GOT3 (cell line): ENCODE measurements at places on chromosomes 2 and 18.

DNA sequence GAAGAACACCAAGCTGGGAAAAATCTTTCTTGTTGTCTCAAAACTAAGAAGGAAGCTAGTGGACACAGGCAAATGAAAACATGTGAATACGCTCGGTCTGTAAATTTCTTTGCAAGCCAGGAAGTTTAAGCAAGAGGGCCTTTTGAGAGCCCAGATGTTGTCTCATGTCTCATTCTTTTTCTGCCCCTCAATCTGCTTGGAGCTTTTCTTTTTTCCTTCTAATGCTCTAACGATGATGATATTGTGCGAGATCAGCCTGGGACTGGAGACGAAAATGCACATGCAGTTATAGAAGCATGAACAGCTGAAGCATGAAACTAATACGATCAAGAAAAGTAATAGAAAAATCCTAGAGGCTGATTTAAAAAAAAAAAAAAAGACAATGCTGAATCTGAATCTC, 138.6 kb upstream of the CHAC2 start:
- DNase-seq, result no peak

DNA sequence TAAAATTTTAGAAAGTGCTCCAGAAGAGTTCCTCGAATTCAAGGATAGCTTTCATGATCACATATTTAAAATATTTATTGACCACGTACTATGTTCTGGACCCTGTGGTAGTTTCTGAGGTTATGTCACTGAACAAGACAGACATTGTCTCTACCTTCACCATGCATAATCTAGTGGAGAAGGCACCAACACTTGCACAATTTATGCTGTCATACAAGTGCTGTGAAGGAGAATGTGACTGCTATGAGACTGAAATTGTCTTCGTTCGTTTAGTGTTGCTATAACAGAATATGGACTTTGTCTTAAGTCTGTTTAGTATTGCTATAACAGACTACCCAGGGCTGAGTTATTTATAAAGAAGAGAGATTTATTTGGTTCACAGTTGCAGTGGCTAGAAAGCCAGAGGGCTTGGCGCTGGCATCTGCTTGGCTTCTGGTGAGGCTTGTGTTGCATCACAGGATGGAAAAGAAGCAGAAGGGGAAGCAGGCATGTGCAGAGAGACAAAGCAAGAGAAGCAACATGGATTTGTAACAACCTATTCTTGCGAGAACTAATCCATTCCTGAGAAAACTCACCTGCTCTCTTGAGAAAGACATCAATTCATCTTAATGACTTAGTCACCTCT, 50.0 kb upstream of the RFX8 start:
- DNase-seq, result no peak

DNA sequence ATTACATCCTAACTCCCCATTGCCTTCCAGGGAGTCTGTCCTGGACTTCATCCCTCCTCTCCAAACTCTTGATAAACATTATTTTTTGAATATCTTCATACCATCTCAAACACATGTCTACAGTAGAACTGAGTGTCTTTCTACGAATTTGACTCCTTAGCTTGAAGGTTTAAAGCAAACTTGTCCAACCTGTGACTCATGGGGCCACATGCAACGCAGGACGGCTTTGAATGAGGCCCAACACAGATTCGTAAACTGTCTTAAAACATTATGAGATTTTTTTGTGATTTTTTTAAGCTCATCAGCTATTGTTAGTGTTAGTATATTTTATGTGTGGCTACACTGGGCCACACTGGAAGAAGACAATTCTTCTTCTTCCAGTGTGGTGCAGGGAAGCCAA, 98.1 kb downstream of the PARD3B start:
- DNase-seq, result no peak

DNA sequence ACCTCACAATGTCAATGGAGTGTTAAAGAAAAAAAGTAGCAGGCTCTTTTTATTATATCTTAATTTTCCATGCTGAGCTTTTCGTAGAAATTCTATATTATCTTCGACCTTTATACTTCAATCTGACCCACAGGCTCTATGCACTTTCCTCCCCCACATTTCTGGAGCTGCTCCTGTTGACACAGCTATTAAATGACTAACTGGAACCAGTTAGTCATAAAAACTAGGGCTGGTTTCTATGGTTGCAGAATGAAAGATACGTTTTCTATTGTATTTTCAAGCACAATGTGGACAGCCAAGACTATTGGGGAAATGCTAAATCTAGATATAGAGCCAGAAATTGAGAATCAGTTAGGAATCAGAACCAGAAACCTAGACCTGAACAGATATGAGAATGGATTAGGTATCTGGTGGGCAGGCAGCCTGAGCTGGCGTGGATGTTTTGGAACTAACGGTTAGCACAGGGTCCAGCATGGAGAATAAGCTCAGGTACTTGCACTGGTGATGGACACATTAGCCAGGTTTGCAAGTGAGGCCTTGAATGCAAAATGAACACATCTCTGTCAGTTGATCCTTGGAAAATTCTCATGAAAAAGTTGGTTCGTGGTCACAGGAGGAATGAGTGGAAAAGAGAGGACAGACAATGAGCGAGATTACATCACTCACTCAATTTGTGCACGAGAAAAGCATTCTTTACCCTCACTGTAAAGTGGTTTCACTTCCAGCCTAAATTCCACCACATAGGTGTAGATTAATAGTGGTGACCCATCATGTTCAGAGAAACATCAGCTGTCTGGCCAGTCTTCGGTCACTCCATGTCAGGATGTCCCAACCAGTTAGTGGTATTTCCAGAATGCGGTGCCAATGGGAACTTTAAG, 144.6 kb upstream of the EPHA4 start:
- no peak for DNase-seq

GRCh38 chr18:44497757-44498490, 182.8 kb upstream of the SETBP1 start:
- DNase-seq, result no peak

GRCh38 chr2:228181098-228182019, at the start of gene SPHKAP:
TSS of gene SPHKAP (minus strand) at chr2:228181687. CDS start at chr2:228181598, 89 bp downstream.
- no peak for DNase-seq

- no peak for DNase-seq
Measured at GRCh38 chr2:24853996-24854395, 60.8 kb downstream of the CENPO start.

GRCh38 chr2:174248998-174249592, 763 bp upstream of the OLA1 start:
- DNase-seq, result no peak

- DNase-seq, result no peak
Measured at GRCh38 chr18:11940956-11941355, 32.8 kb upstream of the MPPE1 start.

- no peak for DNase-seq
Measured at GRCh38 chr2:222944552-222944951, 83.7 kb downstream of the ACSL3 start.

- no peak for DNase-seq
Measured at GRCh38 chr18:76463358-76463757, 31.7 kb downstream of the ZNF516 start.

DNA sequence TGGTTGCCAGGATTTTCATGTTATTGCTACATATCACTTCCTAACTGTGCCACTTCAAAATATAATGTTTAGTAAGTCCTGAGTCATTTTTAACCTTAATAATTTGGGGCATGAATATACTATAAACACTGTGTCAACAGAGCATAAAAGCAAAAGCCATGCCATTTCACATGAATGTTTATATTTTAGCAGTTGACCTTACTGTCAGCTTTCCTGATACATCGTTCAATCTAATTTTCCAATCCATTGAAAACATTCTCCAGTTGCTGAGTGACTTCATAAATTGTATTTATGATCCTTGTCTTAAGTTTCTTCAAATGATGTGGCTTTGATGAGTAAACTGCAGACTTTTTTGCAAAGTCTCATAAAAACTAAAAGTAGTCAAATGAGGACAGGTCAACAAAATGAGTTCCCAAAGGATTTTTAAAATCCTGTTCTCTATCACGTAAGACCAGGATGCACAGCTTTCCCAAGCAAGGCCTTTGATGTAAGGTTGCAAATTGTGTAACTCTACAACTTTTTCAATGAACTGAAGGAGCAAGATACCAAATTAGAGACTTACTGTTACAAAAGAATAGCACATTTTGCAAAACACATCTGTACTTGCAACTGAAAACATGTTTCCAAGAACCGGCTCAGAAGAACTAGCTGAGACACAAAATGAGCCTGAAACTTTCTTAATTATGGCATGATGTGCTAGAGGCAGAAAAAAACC, 117.7 kb downstream of the SATB2 start:
- no peak for DNase-seq

DNA sequence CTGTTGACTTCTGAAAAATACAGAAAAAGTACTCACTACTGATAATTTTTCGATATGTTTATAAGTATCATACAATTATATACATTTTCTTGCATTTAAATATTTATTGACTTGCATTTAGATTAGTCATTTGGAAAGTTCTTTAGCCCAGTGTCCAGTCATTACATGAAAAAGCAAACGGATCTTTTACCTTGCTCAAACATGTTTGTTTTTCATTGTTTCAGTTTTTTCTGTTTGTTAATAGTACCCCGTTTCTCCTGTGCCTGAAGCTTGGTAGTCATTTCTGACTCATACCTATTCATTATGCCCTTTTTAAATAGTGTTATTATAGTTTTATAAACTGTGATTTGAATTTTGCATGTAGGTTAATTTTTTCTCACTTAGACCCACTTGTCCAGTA, 28.1 kb downstream of the CEP192 start:
- DNase-seq, result no peak

DNA sequence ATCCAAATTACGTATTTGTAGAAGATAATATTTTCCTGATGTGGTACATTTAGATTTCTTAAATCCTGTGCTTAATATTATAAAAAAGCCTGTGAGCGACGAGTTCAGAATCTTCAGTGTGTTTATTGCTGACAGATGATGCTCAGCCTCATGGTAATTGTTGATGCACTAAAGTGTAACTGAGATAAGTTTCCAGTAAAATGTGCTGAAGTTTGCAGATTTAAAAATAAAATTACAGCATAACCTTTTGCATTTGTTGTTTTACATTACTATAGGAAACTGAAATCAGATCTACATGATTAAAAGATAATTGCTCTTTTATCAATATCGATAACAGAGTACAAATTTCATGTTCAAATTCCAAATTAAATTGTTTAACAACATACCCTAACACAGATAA, 307.6 kb downstream of the FIGN start:
- DNase-seq, result no peak

- DNase-seq, result no peak
Measured at GRCh38 chr2:181779288-181780021, 99.1 kb upstream of the NEUROD1 start.

- DNase-seq, result no peak
Measured at GRCh38 chr2:171044416-171044815, 115.4 kb downstream of the GORASP2 start.

- no peak for DNase-seq
Measured at GRCh38 chr18:39730606-39731005, 2165.0 kb upstream of the CELF4 start.

DNA sequence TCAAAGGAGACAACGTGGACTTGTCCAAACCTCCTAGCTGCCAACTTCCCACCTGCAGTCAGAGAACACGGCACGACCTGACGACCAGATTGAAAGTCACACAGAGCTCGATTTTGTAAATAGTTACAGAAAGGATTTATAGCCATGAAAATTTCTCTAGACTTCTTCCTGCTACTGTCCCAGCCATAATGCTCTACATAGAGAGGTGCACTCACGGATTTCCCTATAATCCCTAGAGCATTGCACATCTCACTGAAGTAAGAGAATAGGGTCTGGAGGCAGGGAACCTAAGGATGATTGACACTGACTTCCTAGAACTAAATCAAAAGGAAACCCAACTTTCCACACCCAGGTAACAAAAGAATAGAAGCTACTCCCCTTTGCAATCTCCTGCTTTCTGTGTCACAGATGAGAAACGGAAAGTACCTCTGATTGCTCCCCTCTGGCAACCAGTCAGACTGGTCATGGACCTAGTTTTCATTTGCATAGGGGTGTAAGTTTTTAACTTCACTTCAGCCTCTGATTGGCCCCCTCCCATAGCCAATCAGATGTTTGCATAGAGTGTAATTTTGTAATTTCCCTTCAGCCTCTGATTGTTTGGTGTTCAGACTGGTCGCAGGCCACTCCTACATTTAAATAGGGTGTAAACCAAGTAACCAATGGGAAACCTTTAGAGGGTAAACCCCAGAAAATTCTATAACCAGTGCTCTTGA, 58.6 kb upstream of the FBXO11 start:
- DNase-seq, result no peak

GRCh38 chr2:20483194-20483895, 36.5 kb downstream of the RHOB start:
- DNase-seq, result no peak

DNA sequence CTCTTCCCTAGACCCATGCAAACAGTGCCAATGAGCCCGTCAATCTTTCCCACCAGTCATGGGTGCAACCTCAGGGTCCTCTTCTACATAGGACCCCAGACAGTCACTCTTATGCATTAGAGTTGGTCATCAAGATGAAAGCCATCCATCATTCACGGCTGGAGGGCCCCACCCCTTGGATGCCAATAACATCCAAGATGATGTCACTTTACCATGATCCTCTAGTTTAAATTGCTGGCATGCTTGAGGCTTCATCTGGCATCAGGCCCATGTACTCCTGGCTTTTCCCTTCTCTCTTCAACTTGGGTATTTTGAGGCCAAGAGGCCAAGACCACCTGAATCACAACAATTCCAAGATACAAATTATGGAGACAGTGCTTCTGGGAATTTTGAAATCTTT, 91.1 kb upstream of the MAPK4 start:
- DNase-seq, result no peak

GRCh38 chr2:36562973-36563532, 34.9 kb downstream of the FEZ2 start:
- no peak for DNase-seq

- no peak for DNase-seq
Measured at GRCh38 chr2:134917888-134918525, 615 bp upstream of the CCNT2 start.

DNA sequence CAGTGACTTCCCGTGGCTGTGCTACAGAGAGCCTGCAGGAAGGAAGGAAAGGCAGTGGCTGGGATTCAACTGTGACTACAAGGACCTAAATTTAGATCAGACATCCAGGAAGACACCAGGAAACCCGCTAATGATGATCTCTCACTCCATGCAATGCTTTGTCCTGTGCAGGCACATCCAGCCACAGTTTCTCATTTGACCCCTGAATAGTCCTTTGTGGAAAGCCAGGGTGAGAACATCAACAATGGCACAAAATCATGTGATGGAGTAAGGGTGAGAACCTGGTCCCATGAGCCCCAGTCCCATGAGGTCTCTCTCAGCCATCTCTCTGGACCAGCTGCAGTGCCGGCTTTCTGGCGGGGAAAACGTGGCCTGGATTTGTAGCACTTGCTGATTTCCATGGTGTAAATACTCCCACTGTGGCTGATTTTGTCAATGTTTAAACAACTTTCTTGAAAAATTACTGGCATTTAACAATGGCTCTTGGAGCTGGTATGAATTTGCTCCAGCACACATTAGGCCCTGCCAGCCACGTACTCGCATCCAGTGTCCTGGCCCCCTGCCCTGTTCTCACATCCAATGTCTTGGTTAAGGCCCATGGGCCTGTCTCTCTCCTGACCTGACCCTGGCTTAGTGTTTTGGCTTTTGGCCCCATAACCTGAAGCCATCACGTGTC, 159.0 kb upstream of the HAAO start:
- no peak for DNase-seq

DNA sequence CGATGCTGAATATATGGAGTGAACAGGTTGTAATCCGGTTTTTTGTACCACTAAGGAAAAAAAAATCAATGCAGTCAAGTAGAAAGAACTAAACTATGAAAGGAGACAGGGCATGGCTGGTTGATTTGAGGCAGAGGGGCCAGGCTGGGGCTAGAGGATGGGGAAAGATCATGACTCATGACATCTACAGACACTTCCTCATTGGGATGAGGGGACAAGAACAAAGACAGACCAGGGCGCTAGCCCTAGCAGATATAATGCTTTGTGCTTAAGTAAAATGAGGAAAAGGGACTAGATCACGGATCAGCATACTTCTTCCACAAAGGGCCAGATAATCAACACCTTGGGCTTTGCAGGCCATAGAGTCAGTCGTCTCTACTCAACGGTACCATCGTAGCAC, 55.8 kb downstream of the ST6GAL2 start:
- no peak for DNase-seq
